Activated CD4-positive, alpha-beta T cell treated with anti-CD3 and anti-CD28 coated beads for 4 hours (primary cell): ENCODE measurements at places on chromosomes 2 and 18.

- DNase-seq = no peak
Measured at GRCh38 chr2:42721898-42722297, 42.0 kb downstream of the OXER1 start.

DNA sequence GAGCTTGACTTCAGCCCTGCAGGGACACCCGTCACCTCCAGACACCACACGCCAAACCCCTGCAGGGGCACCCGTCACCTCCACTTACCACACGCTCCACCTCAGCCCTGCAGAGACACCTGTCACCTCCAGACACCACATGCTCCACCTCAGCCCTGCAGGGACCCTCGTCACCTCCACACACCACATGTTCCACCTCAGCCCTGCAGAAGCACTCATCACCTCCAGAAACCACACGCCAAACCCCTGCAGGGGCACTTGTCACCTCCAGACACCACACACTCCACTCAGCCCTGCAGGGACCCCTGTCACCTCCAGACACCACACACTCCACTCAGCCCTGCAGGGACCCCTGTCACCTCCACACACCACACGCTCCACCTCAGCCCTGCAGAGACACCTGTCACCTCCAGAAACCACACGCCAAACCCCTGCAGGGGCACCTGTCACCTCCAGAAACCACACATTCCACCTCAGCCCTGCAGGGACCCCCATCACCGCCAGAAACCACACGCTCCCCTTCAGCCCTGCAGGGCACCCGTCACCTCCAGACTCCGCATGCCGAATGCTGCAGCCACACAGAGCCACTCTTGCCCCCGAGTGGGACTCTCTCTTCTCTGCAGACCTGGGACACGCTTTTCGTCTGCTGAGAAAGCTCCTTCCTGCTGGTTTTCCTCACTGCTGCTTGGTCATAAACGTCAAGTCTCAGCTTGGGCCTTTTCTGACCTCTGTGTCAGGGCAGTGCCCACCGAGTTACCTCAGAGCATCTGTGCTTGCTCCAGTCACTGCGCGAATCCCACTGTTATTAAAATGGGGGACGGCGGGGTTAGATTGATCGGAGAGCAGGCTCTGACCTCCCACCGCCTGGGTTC is 77.5 kb upstream of the SALL3 start:
- no peak for DNase-seq

- DNase-seq = no peak
Measured at GRCh38 chr2:211390536-211391188, 834.3 kb downstream of the CPS1 start.

DNA sequence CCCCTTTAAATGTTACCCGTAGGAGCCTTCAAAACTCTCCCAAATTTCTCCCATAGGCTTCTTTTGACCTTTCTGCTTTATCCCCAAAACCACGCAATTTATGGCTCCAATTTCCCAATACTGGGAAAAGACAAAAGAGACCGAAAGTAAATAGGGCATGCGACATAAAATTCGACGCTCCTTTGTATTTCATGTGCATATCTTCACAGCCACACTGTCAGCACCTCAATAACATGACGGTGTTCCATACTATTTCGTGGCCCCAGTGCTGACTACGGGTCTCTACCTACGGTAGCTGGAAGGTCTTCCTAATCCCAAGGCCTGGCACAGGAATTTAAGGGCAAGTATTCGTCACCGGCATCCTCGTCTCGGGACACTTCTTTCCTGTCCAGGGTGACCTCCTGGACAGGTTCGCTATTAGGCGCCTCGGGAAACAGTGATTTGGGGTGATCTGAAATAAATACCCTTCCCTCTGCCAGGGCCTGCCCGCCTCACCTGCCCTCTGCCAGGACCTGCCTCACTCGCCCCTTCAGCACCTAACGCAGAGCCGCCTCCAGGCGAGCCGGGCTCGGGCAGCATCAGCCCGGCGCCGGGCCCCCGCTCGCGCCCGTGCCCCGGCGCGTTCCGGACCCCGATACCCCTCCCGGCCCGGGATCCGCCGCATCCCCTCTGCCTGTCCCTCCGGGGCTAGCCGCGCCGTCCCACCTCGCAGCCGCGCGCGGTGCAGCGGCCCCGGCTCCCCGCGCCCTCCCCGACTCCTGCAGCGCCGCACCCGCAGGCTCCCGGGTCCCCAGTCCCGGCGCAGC is 680 bp downstream of the DTNB start:
- peak; percentile 67 for DNase-seq
